CD4-positive, alpha-beta T cell treated with Interleukin-15 for 4 hours (primary cell): ENCODE measurements at places on chromosomes 4 and X.

DNA sequence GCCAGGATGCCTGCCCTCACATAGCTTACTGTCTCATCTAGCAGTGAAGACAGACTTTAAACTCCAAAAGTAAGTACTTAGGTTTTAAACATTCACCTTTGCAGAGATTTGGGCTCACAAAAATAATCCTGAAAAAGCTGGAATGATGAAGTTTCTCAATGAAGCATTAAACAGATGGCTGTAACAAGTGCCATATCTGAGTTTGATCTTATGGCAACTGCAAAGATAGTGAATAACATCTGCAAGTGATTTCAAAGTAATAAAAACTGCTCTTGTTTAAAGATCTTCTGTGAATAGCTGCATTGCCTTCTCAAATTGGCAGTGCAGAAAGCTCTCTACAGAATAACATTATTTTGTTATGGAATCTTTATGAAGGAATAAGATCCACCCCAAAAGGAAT, 271.2 kb upstream of the SMIM31 start:
- no peak for DNase-seq

- no peak for DNase-seq
Observed at GRCh38 chr4:22235698-22236097, 280.2 kb downstream of the ADGRA3 start.

GRCh38 chrX:9416562-9417348, 48.1 kb upstream of the TBL1X start:
- no peak for DNase-seq

DNA sequence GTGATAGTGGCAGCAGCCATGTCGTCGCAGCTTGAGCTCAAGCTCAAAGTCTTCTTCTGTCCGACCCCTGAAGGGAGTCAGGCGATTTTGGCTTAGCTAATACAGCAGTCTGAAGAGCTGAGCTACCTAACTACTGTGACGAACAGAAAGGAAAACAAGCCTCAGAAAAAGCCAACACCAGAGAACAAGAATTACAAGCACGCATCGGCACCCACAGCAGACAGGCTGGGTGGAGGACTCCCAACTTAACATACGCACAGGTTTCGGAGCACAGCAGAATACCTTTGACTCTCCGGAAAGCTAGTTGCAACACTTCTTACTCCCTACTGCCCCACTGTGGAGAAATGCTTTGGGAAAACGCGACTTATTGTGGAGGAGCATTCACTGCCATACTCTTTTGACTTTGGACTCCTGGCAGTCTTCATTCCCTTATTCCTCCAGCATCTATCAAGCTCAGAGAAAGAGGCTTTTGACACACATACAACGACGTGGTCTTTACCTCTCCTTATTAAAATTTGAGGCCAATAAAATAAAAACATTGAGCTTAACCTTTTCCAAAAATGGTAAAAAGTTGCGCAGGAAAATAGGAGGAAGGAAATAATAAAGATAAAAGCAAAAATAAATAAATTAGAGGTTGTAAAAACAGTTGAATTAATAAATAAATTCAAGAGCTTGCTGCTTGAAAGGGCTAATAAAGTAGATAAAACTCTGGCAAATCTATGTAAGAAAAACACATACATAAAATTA, 41.3 kb upstream of the GPC3 start:
- DNase-seq: no peak

DNA sequence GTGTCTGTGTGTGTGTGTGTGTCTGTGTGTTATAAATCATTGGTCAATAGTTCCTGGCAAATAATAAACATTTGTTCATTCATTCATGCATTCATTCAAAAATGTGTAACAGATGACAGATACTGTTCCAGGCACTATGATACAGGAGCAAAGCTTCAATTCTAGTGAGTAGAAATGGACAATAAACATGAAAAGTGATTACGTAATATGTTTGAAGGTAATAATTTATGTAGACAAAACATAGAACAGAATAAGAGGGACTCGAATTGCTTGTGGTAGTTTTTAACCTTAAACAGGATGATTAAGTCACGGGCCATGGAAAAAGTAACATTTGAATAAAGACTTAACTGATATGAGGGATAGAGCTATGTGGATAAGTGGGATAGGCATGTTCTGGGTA, 90.1 kb upstream of the MAGEC2 start:
- DNase-seq: no peak

DNA sequence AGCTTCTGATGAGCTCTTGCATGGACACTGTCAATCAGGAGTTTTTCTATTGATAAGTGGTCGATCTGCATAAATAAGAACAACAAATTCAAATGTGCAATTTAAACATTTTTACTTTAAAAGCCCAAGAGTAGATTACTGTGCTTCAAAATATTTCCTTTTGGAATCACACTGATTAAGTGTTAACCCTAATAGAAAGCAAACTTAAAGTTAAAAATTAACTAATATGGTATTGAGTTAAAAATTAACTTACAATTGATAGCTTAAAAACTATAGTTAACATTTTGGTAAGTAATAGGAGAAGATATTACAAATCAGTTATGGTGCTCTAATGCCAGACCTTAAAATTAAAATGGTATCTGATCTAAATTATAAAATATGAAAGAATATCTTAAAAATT, 25.9 kb downstream of the MED14 start:
- no peak for DNase-seq

GRCh38 chr4:125314676-125315575, at the start of gene FAT4:
Gene FAT4, plus strand, starts transcription at chr4:125314955. Its CDS starts 1,457 bp downstream, at chr4:125316412.
- DNase-seq: peak; percentile 4

DNA sequence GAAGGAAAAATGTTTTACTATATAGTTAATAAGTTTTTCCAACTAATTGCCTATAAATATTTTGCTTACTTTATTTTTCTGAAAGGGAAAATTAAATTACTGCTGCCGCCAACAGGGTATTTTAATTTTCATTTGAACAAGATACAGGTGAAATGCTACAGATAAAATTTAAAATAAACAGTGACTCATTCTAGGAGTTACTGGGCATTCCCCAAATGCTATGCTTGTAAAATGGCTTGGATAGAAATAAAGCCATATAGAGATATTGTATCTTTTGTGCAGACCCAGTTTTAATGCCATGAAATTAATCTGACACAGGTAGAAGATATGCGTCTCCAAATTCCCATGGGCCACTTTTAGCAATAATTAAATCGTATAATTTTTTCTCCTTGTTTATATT, 144.5 kb downstream of the NAP1L3 start:
- no peak for DNase-seq

DNA sequence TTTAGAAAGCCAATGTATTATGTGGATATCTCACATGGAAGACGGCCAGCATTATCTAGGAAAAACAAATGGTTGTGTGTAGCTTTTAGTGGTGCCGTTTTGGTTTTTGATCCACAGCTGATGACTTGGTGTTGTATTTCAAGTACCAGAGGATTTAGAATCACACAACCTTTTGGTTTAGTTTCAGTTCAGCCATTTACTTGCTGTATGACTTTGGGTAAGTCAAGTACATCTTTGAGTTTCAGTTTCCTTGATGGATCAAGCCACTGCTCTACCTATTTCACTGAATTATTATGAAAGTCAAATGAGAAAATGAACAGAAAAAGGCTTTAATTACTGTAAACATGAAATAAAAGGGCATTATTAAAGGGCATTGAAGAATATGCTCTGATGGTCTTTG, 205.6 kb downstream of the ZIC3 start:
- DNase-seq: no peak

- DNase-seq: no peak
Observed at GRCh38 chr4:79869597-79870237, 203.3 kb downstream of the ANTXR2 start.

GRCh38 chr4:184628103-184628502, 21.1 kb downstream of the CASP3 start:
- DNase-seq: no peak

DNA sequence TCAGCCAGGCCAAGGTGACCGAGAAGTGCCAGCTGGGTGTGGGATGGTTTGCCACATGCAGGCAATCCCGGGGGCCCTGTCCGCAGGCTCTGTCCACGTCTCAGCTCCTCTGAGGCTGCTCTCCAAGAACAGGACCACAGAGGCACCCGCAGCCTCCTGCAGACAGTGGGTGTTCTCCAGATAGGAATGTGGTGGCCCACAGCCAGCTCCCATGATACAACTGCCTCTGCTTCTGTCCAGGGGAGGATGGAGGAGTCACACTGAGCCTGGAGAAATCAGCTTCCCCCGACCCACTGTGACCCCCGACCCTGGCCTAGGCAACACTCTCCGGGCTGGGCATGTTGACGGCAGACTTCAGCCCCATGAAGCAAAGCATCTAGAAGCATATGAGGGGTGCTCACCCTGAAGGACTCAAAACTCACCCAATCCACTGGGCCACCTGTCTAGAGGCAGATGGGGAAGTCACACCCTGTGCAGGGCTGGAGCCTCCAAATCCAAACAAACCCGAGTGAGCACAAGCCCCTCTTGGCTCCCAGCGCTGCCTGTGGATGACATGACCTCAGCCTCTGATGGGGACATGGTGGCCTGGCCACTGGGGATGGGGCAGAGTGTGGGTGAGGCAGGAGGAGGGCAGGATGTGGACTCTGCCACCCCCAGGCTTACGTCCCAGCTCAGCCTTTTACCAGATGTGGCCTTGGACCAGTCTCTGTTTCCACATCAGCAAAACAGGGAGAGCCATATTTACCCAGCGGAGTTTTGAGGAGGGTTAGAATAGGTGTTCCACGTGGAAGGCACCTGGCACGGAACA, 102.3 kb downstream of the PSAPL1 start:
- DNase-seq: no peak

DNA sequence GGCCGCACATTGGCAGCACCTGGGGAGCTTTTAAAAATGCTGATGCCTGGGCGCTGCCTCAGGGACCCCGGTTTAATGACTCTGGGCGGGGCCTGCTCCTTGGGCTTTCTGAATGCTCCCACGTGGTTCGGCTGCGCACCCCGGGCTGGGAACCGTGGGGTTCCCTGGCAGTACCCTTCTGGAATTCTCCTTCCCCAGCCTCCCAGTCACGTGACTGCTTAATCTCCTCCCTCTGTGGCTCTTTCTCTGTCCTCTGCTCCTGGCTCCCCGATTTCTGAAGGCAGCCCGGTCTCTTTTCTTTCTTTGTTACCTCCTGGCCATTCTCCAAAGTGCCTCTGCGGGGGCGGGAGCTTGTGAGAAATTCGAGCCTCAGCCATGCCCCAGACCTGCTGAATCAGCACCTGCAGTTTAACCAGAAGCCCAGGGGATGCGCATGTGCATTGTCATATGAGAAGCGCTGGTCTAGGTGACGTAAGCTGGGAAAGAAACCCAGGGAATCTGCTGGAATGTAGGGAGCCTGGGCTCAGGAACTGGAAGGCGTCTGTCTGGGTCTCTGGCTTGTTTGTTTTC, 16.6 kb downstream of the CLCN4 start:
- DNase-seq: no peak

DNA sequence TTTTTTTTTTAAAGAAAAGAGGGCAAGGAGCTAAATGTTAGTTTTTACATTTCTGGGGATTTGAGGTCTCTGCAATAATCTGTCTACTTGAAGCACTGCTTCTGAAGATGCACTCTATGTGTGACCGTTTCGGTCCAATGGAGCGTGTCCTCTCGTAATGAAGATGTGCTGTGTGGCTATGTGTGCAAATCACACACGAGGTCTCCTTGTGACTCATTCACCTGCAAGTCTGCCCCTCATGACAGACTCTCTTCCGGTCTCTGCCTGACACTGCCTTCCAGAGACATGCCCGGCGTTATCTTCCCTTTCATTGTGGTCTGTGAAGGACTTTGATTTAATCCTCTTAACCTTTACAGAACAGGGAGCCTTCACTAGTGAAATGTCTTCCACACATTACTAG, 84.3 kb downstream of the TRAM1L1 start:
- no peak for DNase-seq

- DNase-seq: no peak
Observed at GRCh38 chr4:52606726-52607125, 52.4 kb downstream of the USP46 start.

DNA sequence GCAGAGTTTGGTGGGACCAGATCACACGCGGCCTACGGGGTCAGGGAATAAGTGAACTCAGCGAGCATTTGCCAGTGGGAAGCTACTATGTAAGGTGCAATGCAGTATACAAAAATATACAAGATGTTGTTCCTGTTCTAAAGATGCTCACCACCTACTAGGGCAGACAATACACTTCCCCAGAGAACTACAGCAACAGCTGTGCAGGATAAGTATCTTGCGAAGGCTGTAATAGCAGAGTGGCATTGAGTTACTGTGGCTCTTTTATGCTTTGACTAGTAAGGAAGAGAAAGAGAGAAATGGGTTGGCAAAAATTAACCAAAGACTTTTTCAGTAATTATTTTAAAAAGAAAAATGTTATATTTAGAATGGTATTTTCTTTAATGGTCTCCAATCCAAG, 61.2 kb downstream of the CDS1 start:
- DNase-seq: no peak

DNA sequence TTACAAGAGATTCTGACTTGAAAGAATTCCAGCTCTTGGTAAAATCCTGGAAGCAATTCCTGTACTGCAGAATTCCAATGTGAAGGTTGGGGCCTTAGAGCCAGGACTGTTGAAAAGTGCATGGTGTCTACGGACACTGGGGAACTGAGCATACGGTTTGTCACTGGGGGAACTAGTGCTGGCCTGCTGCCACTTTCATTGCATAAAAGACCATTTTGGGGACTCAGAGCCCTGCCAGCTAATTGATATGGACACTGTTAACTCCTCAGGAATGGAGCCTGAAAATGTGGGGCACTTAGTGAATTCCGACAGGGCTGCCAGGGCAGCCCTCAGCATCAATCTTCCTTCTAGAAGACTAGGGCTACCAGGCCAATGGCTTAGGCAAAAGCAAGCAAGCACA, 55.9 kb downstream of the AMOT start:
- DNase-seq: no peak

- no peak for DNase-seq
Observed at GRCh38 chr4:109184491-109184961, 117.9 kb downstream of the COL25A1 start.

GRCh38 chrX:23844502-23845138, 61.6 kb downstream of the SAT1 start:
- no peak for DNase-seq

DNA sequence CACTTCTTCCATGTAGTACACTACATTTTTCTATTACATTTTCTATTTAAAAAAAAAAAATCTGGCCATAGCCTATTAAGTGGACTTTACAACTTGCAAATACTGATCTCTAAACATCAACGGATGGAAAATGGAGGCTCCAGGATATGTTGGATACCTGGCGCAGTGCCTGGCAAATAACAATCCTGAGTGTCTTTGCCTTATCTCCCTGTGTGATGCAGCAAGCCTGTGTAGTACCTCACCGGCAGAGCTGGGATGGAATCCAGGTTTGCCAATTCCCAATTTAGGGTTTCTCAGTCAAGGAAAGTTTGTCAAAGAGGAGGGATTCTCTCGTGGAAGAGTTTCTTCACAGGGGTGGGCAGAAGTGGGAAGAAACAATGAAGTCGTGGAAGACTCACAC, 93.2 kb downstream of the KDR start:
- no peak for DNase-seq

- DNase-seq: no peak
Observed at GRCh38 chr4:38601244-38601915, 62.6 kb upstream of the KLF3 start.

GRCh38 chr4:139887962-139888735, 222.5 kb downstream of the MGST2 start:
- no peak for DNase-seq

- DNase-seq: no peak
Observed at GRCh38 chr4:98260047-98260578, 1.1 kb upstream of the RAP1GDS1 start.

GRCh38 chr4:41572516-41572915, 34.6 kb downstream of the LIMCH1 start:
- DNase-seq: no peak
